ENCODE measurements at places on chromosomes 2 and 18.
A peak's percentile ranks its signal among the peaks of the same experiment; 100 is the strongest.

- DNase-seq, result no peak
Observed at GRCh38 chr18:58615140-58616132, 13.5 kb downstream of the ALPK2 start.

DNA sequence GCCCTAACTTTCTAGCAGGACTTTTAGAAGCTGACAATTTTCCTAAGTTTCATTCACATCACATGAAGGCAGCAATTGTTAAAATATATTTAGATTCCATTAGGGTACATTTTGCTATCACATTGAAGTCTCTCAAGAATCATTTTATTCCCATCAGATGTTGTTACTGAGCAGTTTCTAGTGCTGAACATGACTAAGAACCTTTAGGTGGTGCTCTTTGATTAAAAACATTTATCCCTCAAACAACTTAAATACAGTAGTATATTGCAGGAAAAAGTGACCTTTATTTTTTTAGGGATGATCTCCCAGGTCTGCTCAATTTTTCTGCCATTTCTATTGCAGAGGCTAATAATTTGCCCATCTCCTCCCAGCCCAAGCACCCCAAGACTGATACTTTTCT lies 22.9 kb upstream of the NARS1 start:
- no peak for DNase-seq

DNA sequence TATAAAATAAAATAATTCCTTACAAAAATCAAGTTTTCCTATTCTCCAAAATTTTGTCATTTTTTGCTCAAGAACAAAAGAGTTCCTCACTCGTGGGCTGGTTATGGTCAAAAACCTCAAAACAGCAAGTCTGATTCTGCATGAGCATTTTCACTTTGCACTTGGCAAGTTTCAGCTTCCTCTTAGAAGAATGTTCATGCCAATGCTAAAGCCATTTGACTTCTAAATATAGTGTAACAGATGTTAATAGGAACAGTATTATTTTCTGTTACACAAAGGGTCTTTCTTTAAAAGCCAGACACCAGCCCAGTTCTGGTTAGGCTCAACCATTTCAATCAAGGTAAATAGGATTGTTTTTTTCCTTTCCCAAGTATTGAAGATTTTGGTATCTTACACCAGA lies 261.3 kb upstream of the CCDC68 start:
- no peak for DNase-seq

- DNase-seq, result no peak
Observed at GRCh38 chr2:230843132-230843531, 21.6 kb upstream of the ITM2C start.

- DNase-seq, result no peak
Observed at GRCh38 chr2:120873958-120874887, 138.6 kb downstream of the GLI2 start.

DNA sequence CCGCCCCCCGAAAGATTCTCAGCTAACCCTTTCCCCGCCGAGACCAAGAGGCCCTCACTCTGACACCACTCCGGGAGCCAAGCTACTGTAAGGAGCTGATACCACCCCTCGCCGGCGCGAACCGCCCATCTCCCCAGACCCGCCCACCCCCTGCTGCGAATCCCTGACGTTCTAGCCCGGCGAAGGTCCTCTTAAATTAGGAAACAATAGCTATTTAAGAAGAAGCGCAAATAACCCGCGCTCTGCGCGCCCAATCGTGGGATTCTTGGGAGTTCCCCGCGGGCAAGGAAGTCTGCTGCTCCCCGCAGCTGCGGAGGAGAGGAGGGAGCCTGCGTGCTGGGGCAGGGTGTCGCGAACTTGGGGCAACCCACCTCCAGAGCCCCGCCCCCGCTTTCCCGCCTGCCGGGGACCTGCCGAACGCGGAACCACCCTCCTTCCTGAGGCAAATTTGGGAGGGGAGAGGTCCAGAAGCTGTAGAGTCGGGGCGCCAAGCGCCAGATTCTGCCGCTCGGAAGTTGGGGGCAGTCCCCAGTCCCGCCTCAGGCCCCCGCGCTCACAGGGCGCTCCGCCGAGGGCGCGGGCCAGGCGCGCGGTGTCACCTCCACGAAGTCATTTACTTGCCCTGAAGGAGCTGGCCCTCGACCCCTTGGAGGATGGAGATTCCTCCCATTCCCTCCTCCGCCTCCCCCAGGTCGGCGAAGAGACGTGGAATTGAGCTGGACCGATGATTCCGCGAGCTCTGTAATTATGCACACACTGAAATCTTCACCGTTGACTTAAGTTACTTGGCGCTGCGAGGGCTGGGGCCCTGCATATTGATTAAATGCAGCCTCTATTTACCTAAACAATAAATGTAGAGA lies 8.4 kb upstream of the SP9 start:
- DNase-seq, result no peak

DNA sequence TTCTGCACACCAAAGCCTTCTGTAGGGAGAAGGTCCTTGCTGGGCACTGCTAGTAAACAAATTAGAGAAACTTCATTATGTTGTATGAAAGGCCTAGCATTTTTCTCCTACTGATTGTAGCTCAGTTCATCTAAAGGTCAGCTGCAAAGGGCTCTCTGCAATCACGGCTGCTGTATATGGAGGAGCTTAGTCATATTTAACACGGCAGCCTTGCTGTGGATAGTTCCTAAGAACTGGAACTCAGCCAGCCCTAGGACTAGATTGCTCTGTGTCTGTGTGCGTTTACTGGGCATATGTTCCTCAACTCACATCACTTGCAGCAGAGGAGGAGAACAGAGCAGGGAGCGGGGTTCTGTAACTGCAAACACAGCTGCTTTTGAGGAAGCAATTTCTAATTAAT lies 1103.9 kb upstream of the KLHL29 start:
- peak; percentile 86 for DNase-seq
